Right lung (tissue), 10 donors: ENCODE measurements at places on chromosomes 5 and 9. TPM values are rescaled to one million over a fixed set of nuclear protein-coding genes. Genes with fewer than 3 reads are reported as not detected.

- DNase-seq = no peak
These were observed 375.9 kb downstream of the ARRDC3 start for GRCh38 chr5:91007251-91007650.

DNA sequence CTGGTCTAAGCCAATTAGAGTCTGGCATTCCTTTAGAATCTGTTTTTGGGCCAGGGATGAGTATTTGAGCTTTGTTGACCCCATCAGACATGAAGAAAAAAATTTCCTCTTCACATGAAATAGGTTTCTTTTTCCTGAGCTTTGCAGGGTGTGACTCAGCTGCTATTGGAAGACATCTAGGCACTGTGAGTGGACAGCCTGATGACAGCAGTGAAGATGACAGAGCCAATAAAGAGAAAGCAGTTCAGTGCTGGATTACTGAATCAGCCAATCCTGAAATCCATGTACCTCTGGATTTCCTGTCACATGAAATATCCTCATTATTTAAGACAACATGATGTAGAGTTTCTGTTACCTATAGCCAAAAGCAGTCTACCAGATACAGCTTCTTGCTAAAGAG is 51.3 kb upstream of the GRIA1 start:
- DNase-seq = no peak

GRCh38 chr5:71907608-71908145 is 188.6 kb downstream of the CARTPT start:
- no peak for DNase-seq

DNA sequence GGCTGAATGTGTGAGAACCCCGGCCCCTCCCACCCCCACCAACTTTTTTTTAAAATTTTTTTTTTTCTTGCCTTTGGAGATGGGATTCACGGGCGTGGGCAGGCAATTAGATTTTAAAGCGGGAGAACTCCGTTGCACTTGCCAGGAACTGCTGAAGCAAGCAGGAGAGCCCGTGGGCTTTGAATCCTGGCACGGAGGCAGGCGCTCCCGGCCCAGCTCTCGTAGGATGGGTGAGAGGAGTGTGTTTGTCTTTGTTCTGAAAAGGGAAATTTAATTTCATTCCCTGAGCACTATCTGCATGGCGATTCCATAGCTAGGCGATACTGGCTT is 54.3 kb upstream of the BOD1 start:
- DNase-seq = no peak

- DNase-seq = no peak
These were observed 7.6 kb upstream of the DNAJA1 start for GRCh38 chr9:33017283-33018041.

- DNase-seq = no peak
These were observed 54.0 kb downstream of the DOCK8 start for GRCh38 chr9:268616-269015.

The GGTA1 gene
- polyA plus RNA-seq = 9.5 TPM

The RAD50 gene
- 28.6 TPM for polyA plus RNA-seq
